T1000 (cell line): ENCODE measurements at places on chromosomes 16 and 17.
A peak's percentile ranks its signal among the peaks of the same experiment; 100 is the strongest.

DNA sequence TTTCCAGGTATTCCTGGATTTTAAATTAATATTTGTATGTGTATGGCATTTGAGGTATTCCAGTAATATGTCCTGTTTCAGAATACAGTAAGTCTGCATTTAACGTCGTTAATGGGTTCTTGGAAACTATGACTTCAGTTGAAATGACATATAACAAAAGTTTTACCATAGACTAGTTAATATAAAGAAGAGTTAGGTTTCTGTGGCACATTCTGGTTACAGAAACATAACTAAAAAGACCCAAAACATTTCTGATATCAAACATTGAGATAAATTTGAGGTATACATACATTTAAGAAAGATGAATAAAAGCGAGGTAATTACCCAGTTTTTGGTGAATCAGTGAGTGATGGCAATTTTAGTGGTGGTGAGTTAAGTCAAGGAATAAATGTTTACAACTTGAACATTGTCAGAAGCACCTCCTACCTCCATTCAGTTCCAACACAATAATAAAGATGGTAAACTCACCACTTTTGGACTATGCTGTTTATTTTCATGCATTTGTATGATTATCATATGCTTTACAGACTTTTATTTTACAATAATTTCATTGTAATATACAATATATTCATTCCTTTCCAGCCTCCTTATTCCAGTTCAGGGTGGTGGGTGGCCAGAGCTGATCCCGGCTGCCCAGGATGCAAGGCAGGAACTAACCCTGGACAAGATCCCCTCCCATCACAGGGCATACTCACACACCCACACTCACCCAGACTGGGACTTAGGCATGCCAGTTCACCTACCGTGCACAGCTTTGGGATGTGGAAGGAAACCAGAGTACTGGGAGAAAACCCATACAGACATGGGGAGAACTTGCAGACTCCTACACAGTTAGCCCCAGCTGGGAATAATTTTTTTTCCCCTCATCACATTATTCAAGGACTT is 9.7 kb downstream of the LUC7L3 start:
- no peak for DNase-seq

DNA sequence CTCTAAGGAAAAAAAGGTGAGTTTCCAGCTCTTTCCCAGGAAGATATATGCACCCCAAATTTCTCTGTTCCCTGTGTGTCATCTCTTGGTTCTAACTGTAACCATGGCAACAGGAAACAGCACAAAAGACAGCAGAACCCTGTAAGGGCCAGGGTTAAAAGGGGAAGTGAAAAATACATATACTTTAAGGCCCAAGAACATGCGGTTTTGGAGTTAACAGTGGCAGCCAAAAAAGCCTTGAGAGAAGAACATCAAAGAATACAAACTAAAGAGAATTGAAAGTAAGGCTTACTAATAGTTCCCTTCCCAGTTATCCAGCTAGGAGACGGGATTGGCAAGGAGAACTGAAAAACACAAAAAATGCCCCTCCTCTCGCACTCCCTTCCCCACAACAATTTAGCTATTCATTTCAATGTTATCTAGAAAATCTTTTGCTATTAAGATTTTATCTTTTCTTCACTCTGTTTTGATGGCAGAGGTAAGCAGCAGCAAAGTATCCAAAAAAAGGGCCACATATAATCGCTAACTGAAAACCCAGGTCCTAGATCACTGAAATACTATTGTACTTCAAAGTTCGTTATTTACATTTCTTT is 1.5 kb downstream of the SPOP start:
- no peak for DNase-seq

DNA sequence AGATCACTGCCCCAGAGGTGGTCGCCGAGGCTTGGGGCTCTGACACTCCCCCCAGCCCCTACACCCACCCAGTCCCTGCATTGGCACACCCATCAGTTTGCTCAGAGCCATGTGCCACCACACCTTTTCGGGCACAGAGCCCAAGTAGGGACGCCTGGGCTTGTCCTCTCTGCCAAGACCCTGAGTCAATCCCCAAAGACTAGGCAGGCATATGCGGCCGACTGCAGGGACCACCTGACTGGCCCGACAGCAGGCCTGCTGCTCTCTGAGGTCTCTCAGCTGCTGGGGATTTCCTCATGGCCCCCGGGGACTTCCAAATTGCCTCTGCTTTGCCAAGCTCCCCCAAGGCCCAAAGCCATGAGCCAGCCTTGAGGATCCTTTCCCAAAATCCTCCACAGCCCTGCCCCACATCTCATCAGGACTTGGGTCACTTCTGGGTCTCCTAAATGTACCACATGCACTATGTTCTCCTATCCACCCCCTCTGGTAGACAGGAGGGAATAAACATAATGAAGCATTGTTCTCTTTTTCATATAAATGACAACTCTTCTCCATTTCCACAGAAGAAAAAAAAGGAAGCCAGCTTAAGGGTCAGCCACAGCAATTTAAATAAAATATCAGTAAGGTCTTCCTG is 30.6 kb downstream of the MYO18A start:
- DNase-seq = peak; percentile 36

GRCh38 chr16:81174644-81175324 is 63.7 kb upstream of the BCO1 start:
- no peak for DNase-seq

- DNase-seq = no peak
These were observed 50.6 kb downstream of the LMF1 start for GRCh38 chr16:920051-920681.

DNA sequence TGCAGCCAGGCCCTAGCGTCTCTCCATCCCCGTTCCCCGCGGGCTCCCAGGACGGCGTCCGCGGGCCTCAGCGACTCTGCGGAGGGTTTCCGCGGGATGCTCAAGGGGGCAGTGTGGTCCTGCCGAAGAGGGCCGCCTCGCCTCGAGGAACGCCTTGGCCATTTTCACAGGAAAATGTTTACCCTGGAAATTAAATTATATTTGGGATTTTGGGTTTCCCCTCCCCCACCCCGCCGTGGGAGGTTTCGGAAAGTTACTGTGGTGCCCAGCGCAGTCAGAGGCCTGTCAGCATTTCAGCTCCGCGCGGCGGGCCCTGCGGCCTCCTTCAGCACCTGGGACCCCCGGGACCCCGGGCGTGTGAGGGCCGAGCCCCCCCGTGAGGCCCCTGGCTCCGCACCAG is 94.5 kb downstream of the PCTP start:
- no peak for DNase-seq

GRCh38 chr17:33504571-33504970 is 211.5 kb upstream of the ASIC2 start:
- no peak for DNase-seq

DNA sequence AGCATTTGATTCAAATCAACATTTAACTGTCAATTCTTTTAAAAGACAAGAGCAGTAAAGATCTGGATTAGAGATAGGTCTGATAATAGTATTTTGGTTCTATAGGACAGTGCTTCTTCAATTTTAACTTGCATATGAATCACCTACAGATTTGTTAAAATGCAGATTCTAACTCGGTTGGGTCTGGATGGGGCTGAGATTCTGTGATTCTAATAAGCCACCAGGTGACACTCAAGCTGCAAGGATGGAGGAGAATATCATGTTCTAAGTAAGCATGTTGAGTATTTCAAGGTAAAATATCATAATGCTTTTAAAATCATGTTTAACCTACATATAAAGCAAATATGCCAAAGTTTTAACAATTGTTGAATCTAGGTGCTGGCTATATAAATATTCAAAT is 15.8 kb downstream of the TSPOAP1 start:
- DNase-seq = no peak

DNA sequence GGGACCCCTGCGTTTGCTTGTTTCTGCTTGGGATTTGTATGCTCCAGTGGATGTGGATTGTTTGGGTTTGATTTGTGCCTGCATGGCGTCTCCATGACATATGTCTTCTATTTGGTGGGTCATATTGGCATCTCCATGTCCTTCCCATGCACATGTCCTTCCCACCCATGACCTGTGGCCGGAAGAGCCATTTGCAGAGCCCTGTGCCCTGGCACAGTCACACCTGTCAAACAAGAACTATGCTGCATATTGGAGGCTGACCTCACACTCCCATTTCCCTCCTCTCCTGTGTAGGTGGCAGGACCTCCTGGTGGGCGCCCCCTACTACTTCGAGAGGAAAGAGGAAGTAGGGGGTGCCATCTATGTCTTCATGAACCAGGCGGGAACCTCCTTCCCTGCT is 15.8 kb downstream of the ITGA3 start:
- DNase-seq = no peak

- no peak for DNase-seq
These were observed 874 bp downstream of the SLC25A19 start for GRCh38 chr17:75288359-75288758.

- no peak for DNase-seq
These were observed 1.1 kb downstream of the SLFN13 start for GRCh38 chr17:35447499-35447898.

DNA sequence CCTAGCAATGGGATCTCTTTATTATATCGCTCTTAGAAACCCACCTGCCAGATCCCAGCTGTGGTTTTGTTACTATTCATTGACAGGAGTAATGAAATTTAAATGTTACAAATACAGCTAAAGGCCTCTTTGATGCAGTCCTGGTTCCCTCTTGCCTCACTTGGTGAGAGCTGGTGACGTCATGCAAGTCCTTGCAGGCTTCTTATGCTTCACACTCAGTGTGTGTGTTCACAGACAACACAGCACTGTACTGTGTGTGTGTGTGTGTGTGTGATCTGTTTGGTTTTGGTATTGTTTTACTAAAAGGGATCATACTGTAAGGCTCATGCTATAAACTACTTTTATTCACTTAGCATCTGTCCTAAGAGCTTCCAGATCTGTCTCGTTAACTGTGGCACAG is 75.0 kb downstream of the USP22 start:
- no peak for DNase-seq

- no peak for DNase-seq
These were observed 36.9 kb downstream of the GPATCH8 start for GRCh38 chr17:44466339-44466738.

GRCh38 chr16:52805559-52806168 is 247.0 kb downstream of the CHD9NB start:
- DNase-seq = no peak

DNA sequence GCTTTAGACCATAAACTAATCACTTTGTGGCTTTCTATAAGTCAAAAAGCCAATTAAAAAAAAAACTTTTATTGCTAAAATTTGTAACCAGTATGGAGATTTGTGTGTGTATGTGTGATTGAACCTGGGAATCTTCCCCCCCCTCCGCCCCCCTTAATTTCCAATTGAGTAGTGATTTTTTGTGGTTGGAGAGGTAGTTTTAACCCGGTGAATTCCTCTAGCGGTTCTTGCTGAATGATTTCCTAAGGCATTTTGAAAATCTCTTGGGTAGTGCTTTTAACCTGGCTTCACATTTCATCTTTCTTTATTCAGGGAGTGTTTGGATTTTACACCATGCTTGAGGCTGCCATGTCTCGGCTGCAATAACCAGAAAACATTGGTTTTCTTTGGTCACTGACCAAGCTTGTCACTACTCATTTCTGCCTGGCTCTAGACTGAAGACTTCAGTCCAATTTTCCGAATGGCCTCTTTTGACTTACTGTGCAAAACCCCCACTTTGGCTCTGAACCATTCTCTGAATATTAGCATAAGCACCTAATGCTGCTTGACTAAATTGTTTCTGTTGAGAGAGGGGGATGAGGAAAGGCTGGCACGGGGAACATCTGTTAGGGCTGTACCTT is 35.6 kb downstream of the PRKCA start:
- no peak for DNase-seq

DNA sequence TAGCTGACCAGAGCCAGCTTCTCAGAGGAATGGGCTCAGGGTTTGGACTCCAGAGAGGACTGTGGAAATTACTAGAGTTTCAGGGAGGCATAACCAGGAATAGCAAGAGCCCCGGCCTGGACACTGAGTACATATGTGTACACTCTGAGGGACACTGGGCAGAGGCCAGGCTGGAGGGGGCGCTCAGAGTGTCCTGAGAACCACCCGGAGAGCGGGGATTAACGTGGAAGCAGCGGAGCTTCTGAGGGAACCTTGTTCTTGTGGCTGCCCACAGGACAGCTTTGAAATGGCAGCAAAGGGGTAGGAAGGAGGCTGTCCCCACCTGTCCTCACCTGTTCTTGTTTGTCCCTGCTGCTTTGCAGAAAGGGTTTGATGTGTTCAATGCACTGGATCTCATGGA is 27.8 kb downstream of the PLCD3 start:
- no peak for DNase-seq

DNA sequence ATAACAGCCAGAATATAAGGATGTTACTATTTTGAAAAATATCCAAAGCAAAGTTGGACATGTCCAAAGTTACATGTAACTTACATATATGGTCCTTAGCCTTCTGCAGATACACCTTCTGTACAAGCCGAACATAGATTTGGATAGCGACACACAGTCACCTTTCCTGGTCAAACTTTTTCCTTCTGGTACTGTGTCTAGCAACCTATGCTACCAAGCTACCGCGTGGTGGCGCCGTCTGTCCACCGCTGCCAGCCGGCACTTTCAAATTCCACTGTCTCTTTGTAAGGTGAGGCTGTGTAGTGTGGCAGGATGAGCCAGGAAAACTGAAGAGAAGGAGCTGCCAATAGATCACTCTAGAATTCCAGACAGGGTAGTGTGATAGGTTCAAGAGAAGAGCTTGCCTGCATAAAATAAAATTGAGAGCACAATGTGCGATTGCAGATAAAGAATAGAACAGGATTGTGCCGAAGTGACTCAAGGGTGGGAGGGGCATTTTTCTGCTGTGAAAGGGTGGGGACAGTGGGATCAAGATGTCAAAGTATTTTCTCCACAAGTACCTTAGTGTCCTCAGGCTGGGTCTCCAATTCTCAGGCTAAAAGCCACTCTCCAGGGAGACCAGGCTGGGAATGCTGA is 366.9 kb downstream of the SLC39A11 start:
- no peak for DNase-seq

- peak; percentile 89 for DNase-seq
These were observed 30.9 kb upstream of the GCSH start for GRCh38 chr16:81127051-81127450.

- DNase-seq = no peak
These were observed 16.2 kb downstream of the CCDC42 start for GRCh38 chr17:8728251-8728938.

DNA sequence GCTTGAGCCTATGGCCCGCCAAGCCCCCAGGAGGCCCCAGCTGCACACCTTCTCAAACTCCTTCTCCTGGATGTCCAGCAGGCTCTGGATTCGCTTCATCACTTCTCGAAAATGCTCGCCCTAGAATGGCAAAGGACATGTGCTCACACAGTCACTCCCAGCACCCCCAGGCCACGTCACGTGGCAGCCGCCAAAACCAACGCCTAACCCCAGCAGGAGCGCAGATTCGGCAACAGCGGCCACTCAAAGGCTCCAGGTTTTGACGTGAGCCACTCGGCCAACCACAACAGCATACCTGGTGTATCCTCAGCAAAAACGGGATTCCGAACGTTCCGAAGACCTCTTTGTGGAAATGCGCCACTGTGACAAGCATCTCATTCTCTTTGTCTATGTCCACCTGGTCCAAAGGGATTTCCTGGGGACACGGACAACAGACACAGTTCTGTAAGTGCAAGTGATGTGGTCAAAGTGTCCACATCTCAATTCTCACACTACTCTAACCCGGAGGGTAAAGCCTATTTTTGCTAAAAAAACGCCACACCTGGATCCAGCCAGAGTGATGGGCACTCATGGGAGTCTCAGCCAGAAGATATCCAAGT is 12.7 kb downstream of the LITAFD start:
- DNase-seq = no peak
